Fibroblast of lung (primary cell): ENCODE measurements at places on chromosomes 5 and 9. TPM values are rescaled to one million over a fixed set of nuclear protein-coding genes. Genes with fewer than 3 reads are reported as not detected.

DNA sequence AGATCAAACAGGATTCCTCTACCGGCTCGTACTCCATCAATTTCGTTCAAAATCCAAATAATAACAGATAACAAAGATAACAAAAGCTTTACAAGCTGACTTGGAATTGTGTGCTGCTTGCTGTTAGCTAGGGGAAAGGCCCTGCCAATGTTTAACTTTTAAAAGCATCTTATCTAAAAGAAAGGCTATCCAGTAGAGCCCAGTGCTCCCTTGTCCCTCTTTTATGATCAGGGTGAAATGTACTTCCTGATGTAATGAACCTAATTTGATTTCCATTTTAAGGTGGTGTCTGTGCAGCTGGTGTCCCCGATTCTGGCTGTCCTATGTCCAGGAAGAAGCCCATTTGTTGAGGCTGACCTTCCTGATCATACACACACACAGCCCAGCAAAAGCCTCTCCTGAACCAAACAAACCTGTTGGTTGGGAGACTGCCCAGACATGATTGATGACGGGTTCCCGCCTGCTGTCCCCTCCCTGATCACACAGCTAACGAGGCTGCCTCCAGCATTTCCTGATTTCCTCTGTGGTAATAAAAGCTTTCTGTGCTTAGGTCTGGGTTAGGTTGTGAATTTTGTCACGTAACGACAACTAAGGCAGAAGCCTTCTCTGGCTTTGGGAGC lies 54.1 kb downstream of the PWWP2A start:
- DNase-seq = no peak

- no peak for DNase-seq
These were observed 14.6 kb upstream of the ZNF608 start for GRCh38 chr5:124761010-124761409.

Gene FSTL4
- total RNA-seq = 0.33 TPM in 1 of 2 replicates, not detected in the other

GRCh38 chr5:30604648-30605262 lies 588.7 kb upstream of the CDH6 start:
- no peak for DNase-seq

DNA sequence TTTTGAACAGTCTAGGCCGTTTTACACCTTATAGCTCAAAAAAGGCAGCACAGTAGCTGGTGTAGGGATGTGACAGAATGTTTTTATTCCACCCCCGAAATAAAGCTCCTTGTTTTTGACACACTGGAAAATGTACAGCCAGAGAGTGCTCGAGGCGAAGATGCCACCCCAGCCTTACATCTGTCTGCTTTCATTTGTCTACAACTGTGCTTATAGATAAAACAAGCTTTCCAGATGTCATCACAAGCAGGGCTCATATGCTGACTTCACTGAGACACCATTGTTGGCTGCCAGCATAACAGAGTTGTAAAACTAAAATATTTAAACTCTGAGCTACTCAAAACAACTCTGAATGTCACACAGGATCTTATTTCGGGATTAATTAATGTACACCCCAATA lies 386.3 kb downstream of the BNC2 start:
- no peak for DNase-seq

DNA sequence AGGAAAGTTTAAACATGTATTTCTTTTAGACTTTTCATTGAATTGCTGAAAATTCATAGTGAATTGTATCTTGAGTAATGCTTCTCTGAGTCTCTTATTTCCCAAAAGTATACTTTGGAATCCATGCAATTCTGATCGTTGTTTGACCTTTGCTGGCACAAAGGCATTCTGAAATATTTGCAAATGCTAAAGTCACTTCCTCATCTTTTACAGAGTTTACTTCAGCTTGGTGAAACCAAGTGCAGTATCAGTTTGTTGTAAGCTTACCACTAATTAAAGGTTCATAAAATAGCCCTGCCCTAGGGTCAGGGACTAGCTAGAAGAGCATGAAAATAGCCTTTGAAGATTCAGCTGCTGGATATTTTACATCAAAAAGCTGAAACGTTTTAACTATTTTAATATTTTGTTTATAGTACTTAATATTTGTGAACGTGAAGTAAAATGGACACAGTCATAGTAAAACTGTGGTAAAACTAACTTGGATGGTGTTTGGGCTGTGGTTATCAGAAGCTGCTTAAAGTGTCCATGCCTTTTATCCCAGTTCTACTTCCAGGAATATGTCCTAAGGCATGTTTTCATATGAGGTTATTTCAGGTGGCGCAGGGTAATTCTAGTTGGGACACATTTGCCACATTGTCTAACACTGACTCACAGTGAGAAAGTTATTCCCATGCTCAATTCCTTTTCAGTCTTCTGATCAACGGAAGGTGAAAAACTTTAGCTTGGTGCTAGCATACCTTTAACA lies 45.3 kb downstream of the SLC22A5 start:
- peak; percentile 83 for DNase-seq

DNA sequence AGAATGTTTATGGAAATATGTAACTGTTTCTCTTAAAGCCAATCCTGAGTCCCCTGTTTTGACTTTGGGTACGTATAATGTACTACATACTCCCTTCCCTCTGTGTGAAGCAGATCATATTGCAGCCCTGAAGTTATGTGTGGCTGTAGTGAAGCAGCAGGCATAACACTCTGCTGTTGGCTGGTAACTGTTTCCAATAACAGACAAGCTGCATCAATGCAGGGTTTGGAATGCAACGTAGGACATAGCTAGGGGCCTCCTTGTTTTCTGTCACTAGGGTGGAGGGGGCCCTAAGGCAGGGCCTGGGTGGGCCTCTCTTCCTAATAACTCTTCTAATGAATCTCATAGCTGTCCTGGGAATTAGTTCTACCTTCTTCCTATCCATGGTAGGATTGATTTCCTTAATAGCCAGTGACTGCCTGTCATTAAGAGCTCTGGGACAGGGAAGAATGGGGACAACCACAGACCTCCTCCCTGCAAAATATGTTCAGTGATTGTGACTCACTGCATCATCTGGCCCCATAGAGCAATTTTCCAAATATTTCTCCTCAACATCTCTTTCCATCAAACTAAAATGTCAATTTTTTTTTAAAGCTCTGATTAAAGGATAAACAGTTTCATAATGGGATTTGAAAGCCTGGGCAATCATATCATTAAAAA lies 129.6 kb upstream of the HMHB1 start:
- no peak for DNase-seq

- DNase-seq = no peak
These were observed 16.6 kb downstream of the STOM start for GRCh38 chr9:121353241-121354061.

GRCh38 chr9:103867886-103868285 lies 226.2 kb upstream of the SMC2 start:
- no peak for DNase-seq

DNA sequence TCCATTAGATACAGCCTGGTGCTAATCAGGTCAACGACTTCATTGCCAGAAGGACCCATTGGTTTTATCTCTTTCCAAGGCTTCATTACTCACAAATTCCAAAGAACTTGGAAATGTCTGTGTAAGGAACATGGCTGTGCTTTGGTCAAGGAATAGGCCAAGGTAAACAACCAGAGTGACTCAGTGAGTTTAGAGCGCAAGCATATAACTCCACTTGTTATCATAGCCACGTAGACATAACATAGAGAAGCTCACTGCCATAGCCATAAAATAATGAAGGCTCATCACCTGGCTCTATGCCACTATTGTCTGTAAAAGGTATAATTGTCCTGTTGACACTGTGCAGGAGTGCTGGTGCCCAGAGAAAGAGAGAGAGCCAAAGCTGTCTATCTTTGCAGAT lies 139.3 kb upstream of the PLCXD3 start:
- DNase-seq = peak; percentile 25

- peak; percentile 59 for DNase-seq
These were observed 136.9 kb upstream of the FBN2 start for GRCh38 chr5:128674837-128675446.

Gene JAKMIP2
- total RNA-seq = 0.51 and 1.3 TPM in 2 replicates

- no peak for DNase-seq
These were observed 163.7 kb upstream of the SLC12A2 start for GRCh38 chr5:127919818-127920217.

GRCh38 chr9:4320021-4320420 lies 20.2 kb upstream of the GLIS3 start:
- no peak for DNase-seq

DNA sequence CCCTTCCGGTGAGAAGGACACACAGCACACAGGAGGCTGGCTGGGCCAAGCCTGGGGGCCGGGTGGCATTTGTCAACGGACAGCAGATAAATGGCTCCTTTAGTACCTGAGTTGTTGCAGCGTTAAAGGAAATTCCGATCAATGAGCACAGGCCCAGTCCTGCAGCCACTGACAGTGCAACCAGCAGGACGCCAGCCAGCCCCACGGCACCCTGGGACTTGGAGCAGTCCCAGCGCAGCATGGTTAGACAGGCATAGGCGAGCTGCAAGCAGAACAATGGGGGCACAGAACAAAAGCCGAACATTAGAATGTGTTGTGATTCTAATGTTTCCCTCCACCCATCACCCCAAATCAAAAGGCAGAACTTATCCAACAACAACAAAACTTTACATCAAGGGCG lies 39.3 kb downstream of the PTCH1 start:
- DNase-seq = no peak

GRCh38 chr5:66992547-66992946 lies 204.1 kb downstream of the CD180 start:
- no peak for DNase-seq

DNA sequence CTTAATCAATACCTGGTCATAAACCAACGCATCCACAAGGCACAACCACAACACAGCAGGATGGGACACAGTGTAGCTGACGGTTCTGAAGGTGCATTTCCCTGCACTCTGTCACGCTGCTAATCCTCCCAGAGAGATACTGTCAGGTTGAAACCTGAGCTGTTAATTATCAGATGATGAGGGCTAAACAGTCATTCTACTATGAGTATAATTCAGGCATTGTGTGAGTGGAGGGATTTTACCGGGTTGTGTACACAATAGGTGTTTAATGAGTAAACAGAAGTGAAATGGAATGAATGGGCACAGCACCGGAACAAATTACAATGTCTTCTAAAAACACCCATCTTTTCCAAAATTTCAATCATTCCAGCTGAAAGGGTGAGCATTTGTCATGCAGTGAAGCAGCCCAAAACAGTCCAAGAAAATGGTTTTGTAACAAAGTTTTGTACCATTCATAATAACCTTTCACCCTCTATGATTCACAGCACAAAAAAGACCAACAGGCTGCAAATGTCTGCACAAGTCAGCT lies 71.5 kb downstream of the ABCA1 start:
- DNase-seq = no peak

Gene TNFSF15
- 0.26 and 0.33 TPM in 2 replicates for total RNA-seq

Gene DOCK8
- total RNA-seq = under 0.01 TPM in 2 replicates

Gene PPP2R2B
- under 0.01 and 1.5 TPM in 2 replicates for total RNA-seq

Gene UBAC1
- total RNA-seq = 29.0 and 30.6 TPM in 2 replicates

Gene CMYA5
- total RNA-seq = 4.1 and 7.8 TPM in 2 replicates

- DNase-seq = no peak
These were observed 2.2 kb upstream of the LPAR1 start for GRCh38 chr9:111040494-111040893.

GRCh38 chr5:62007457-62007856 lies 298.5 kb upstream of the KIF2A start:
- no peak for DNase-seq

DNA sequence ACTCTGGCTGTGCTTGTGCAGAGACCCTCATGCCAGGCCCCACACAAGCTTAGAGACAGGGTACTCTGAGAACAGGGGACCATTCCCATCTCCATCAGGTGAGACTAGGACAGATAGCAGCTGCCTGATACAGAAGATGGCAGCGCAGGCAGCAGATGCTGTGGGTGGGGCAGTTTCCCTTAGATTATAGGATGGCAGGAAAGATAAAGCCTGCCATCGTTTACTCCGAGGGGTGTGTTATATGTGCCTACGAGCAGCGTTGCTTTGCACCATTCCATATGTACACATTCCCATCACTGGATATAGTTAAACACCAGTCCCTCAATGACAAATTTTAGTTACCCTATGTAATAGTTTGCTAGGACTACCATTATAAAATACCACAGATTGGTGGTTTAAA lies 135.2 kb downstream of the SMARCA2 start:
- no peak for DNase-seq

Gene SAXO1
- under 0.01 and 0.17 TPM in 2 replicates for total RNA-seq

Gene NEUROG1
- total RNA-seq = not detected in 2 replicates

- DNase-seq = no peak
These were observed 319.1 kb upstream of the IRX4 start for GRCh38 chr5:2201832-2202231.

Gene SPINK4
- not detected in 2 replicates for total RNA-seq
